ENCODE measurements at places on chromosomes 7 and 10.

GRCh38 chr10:58400609-58401008 is 15.4 kb downstream of the TFAM start:
- DNase-seq: no peak

- no peak for DNase-seq
Observed at GRCh38 chr7:13560441-13560840, 429.0 kb downstream of the ETV1 start.

- no peak for DNase-seq
Observed at GRCh38 chr7:104126411-104126841, 81.4 kb downstream of the ORC5 start.

- no peak for DNase-seq
Observed at GRCh38 chr10:70993051-70993450, 104.7 kb upstream of the PCBD1 start.

DNA sequence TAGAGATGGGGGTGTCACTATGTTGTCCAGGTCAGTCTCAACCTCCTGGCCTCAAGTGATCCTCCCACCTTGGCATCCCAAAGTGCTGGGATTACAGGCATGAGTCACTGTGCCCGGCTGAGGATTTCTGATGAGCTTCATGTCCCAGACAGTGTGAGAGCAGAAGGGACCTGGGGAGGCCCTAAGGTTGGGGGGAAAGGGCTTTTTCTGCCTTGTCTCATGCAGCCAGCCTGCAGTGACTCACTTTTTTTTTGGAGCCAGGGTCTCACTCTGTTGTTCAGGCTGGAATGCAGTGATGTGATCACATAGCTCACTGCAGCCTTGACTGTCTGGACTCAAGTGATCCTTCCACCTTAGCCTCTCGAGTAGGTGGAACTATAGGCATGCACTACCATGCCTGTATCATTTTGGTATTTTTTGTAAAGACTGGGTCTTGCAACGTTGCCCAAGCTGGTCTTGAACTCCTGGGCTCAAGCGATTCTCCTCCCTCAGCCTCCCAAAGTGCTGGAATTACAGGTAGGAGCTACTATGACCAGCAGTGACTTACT is 14.6 kb downstream of the COL26A1 start:
- no peak for DNase-seq

- DNase-seq: no peak
Observed at GRCh38 chr10:126880926-126881325, 24.3 kb upstream of the DOCK1 start.

GRCh38 chr7:81691199-81691821 is 78.5 kb downstream of the HGF start:
- no peak for DNase-seq

GRCh38 chr10:1498746-1499358 is 238.5 kb downstream of the ADARB2 start:
- DNase-seq: no peak

GRCh38 chr7:20269726-20270125 is 52.5 kb upstream of the MACC1 start:
- no peak for DNase-seq

DNA sequence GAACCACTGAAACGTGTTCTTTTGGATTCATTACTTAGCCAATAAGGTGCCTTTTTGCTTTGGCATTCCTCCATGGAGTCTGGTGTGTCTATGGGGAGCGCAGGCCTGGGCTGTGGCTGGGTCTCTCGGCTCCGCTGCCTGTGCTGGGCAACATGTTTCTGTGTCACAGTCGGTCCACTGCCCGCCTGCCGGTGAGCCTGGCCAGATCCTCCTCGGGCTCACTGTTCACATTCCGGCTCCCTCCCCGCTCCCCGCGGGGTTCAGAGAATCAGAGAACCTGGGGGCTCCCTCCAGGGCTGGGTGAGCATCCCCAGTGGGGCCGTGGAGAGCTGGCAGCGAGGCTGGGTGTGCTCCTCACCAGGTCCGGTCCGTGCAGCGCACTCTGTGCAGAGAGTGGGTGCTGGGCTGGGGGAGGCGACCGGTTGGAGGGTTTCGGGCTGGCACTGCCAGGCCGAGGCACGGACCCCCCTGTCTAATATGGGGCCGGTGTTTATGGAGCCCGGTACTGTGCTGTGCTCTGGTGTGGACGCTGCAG is 70.4 kb downstream of the INPP5A start:
- no peak for DNase-seq

DNA sequence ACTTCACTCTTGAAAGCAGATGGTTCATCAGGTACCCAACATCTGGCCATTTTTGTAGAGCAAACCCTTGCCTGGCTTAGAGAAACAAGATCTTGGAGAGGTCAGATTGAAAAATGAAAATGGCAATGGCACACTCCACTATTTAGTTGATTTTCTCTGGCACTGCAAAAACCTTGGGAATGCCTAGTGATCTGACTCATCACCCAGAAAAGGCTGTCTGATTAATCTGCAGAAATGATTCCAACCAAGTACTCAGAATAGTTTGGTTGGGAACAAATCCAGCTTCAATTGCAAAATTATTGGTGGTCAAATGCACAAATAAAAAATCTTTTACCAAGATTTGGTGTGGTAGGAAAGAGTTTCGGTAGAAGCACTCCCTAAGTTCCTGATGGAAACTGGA is 351.2 kb downstream of the PHTF2 start:
- DNase-seq: no peak

- no peak for DNase-seq
Observed at GRCh38 chr7:64873517-64873916, 29.6 kb upstream of the ZNF273 start.

DNA sequence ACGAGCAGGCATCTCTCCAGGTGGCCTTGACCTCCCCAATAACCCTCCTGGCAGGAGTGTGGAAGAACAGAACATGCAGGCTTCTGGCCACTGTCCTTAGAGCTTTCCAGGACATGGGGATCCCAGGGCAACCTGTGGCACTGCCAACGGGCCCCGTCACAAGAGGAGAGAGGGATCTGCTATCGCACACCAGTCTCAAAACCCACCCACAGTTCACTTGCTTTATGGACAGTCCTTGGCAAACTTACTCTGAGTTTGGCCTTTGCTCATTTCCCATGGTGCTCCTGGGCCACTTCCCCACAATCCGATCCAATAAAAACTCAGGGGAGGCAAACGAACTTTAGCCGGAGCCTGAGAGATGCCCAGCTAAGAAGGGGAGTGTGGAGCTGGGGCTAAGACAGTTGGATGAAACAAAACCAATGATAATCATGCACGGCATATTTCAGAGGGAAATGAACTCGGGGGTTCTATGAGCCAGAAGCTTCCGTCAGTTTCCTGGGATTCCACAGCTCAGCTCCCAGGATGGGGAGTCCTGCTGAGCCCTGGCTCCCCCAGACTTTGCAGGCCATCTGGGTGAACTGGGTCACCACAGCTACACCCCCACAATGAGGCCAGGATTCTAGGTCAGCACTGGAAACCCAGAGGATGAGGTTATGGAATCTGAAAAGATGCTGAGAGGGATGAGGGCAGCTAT is 158.4 kb downstream of the NEURL1 start:
- DNase-seq: no peak

DNA sequence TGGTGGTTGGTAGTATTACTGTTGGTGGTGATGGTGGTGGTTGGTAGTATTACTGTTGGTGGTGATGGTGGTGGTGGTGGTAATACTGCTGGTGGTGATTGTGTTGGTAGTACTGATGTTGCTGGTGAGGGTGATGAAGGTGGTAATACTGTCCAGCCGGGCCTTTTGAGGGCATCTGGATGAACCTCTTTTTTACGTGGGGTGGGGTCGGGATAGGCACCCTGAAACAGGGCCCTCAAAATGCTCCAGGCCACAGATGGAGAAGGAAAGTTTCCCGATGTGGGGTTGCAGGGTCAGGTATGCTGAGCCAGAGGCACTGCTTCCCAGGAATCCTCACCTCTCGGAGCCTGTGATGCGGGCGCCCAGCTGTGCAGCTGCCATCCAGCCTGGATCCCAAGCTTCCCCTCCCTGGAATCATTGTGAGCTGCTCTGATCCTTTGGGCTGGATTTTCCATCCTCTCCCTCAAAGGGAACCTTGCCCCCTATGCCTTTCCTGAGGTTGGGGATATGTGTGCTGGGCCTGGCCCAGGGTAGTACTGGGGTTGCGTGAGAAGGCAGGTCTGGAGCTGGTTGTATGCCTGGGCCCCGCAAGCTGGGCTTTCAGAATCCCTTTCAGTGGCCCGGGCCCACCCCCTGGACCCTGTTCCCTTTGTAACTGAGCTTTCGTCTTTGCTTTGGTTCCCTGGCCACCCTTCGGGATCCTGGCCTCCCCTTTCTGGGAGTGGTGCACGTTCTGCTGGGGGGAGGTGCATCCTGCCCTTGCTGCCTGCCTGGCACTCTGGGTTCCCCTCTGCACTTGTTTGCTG is 43.3 kb downstream of the DOCK1 start:
- no peak for DNase-seq

DNA sequence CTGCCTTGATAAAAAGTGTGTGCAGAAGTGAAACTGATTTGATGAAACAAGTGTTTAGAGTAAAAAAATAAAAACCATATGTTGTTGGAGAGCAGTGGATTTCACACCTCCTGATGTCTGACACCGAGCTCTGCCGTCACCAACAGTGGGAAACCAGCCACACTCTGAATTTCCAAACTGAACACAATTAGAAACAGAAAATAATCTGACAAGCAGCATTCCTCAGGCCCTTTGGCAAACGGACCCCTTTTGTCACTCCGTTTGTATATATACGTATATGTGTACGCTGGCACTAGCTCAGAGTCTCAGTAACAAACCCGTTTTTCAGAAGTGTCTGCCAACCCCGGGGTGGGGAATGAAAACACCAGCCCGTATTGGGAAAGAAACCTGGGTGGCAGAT is 32.4 kb downstream of the TACC2 start:
- no peak for DNase-seq

GRCh38 chr7:9945857-9946256 is 1027.8 kb upstream of the PHF14 start:
- no peak for DNase-seq

- no peak for DNase-seq
Observed at GRCh38 chr7:36881233-36881874, 157.1 kb upstream of the AOAH start.
